ENCODE measurements at places on chromosomes 3 and 15.

DNA sequence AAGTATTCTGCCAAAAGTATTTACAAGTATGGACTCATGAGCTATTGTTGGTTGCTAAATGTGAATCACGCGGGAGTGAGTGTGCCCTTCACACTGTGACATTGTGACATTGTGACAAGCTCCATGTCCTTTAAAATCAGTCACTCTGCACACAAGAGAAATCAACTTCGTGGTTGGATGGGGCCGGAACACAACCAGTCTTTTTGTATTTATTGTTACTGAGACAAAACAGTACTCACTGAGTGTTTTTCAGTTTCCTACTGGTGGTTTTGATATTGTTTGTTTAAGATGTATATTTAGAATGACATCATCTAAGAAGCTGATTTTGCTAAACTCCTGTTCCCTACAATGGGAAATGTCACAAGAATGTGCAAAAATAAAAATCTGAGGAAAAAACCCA, 30.3 kb downstream of the SYNM start:
- DNase-seq = no peak

DNA sequence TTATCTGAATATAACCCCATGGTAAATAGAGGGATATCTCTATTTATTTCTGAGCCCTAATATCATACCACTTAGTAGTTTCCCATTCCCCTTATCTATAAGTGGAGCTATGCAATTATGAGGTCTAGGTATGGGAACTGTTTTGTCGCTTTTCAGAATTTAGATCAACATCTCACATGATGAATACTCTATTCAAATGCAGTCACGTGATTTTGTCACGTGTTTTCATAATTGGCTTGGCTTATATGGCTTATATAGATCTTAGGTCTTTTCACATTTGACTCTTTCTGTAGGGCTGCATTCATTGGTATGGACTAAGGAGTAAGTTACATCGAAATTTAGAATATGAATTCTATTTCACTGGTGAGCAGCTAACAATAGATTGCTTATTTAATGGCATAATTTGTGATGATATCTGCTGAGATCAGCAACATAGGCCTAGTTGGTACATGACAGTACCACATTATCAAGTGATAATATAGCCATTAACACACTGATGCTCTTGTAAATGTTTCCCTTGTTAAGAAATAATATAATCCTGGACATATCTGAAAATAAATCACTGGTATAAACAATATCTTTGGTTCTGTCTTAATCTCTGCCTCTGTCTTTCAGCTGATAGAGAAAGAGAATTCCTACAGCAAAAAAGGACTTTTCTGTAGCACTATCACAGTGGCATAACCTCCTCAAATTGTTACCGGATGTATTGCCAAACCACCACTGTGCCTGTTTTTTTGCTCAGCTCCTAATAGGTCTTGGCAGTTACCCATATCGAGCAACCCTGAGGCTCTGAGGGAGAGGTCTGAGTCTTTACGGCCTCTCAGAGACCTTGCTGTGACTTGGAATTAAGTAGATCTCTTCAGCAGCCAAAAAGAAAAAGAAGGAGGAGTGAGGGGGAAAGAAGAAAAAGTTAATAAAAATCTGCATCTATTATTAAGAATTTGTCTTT, 357.1 kb downstream of the ZPLD1 start:
- DNase-seq = no peak

DNA sequence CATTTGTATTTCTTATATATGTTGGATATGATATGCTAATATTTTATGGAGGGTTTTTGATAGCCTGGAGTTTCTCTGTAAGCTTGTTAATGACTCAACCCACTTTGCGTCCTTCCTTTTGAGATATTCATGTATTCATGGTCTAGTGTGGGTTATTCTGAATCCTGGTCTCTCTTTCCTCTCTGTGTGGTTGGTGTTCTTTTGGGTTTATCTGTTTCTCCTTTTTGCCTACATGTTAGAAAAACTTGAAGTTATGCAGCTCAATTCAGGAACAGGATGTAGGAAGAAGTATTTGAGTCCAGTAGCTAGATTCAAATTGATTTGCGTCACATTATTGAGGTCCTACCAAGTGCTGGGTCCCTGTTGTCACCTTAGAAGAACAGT, 28.1 kb downstream of the CMTM7 start:
- DNase-seq = no peak

GRCh38 chr3:165390166-165390565, 194.0 kb upstream of the SLITRK3 start:
- DNase-seq = no peak

DNA sequence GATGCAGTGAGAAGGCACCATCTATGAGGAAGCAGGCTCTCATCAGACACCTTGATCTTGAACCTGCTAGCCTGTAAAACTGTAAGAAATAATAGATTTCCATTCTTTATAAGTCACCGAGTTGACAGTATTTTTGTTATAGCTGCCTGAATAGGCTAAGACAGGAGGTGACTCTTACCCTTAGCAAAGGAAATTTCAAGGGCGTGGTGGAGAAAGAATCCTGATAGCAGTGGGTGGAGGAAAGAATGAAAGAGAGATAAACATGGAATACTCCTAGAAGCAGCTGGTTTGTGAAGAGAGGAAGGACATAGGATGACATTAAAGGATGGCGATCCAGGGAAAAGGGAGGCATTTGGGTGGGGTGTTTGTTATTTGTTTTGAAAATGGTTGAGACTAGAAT, 41.4 kb downstream of the SIDT1 start:
- no peak for DNase-seq

GRCh38 chr3:128878556-128879124, 780 bp upstream of the ACAD9 start:
- DNase-seq = no peak

GRCh38 chr15:35713733-35714132, 167.8 kb upstream of the DPH6 start:
- no peak for DNase-seq

- DNase-seq = no peak
Measured at GRCh38 chr15:53404930-53405493, 354.5 kb downstream of the WDR72 start.
